Tibial nerve (tissue), 4 donors: ENCODE measurements at places on chromosomes 12 and 14. TPM values are rescaled to one million over a fixed set of nuclear protein-coding genes. Genes with fewer than 3 reads are reported as not detected.

GRCh38 chr14:78412475-78412874 lies 242.3 kb downstream of the NRXN3 start:
- H3K27ac ChIP-seq, result no peak overlapping the region
- no peaks in the 10 kb centered on the region for H3K27me3 ChIP-seq
- H3K4me1 ChIP-seq, result no peaks in the 10 kb centered on the region
- no peak overlapping the region for H3K4me3 ChIP-seq
- no peaks in the 10 kb centered on the region for H3K36me3 ChIP-seq
- DNase-seq, result no peak

EXOC3L4 gene
- total RNA-seq, result 1.8 TPM

- H3K4me1 ChIP-seq, result no peaks in the 10 kb centered on the region
- no peak for DNase-seq
- no peaks in the 10 kb centered on the region for H3K27me3 ChIP-seq
- no peak overlapping the region for H3K27ac ChIP-seq
- H3K36me3 ChIP-seq, result no peaks in the 10 kb centered on the region
Observed at GRCh38 chr12:127327986-127328385, 939.0 kb upstream of the TMEM132C start.

DNA sequence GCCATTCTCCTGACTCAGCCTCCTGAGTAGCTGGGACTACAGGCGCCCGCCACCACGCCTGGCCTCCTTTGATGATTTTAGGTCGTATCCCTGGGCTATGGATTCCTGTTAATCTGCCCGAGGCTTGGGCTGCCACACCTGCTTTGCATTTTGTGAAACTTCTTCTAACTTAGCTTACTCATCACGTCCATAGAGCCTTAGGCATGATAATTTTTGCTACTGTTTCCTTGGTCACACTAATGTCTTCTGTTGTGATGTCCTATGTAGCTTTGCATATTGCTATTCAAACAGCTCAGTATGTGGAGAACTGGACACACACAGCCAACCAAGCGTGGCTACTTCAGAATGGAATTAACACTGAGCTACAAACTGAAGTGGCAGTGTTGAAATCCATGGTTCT lies 47.5 kb upstream of the DDX11 start:
- H3K4me1 ChIP-seq, result no peaks in the 10 kb centered on the region
- no peak overlapping the region for H3K4me3 ChIP-seq
- no peak for DNase-seq
- H3K36me3 ChIP-seq, result no peaks in the 10 kb centered on the region
- H3K27ac ChIP-seq, result no peak overlapping the region

GRCh38 chr12:73124480-73124879 lies 852.3 kb downstream of the TRHDE start:
- DNase-seq, result no peak
- H3K27me3 ChIP-seq, result no peaks in the 10 kb centered on the region
- no peak overlapping the region for H3K4me3 ChIP-seq
- no peaks in the 10 kb centered on the region for H3K36me3 ChIP-seq

- H3K36me3 ChIP-seq, result no peaks in the 10 kb centered on the region
- no peak for DNase-seq
- no peak overlapping the region for H3K4me3 ChIP-seq
- H3K27me3 ChIP-seq, result no peaks in the 10 kb centered on the region
- H3K27ac ChIP-seq, result peak overlapping the region; percentile 58
- peaks cover 86% of the 10 kb centered on the region for H3K4me1 ChIP-seq
Observed at GRCh38 chr12:57133013-57133569, 4.8 kb downstream of the LRP1 start.

DNA sequence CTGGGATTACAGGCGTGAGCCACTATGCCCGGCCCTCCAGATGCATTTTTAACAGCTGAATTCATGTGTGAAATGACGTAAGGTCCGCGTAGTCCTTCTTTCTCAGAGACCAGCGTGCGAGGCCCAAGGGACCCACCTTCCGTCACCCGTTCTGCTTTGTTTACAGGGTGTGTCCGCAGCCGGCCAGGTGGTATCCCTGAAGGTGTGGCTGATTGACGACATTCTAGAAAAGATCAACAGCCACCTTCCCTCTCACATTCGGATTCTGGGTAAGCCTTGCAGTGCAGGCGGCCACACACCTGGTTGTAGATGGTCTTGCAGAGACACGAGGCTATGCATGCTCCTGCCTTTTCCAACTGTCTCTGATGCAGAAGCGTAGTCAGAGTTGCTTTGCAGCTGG lies 9.9 kb downstream of the PUS1 start:
- H3K36me3 ChIP-seq, result peaks cover 10% of the 10 kb centered on the region
- H3K27ac ChIP-seq, result no peak overlapping the region
- DNase-seq, result no peak
- no peaks in the 10 kb centered on the region for H3K4me1 ChIP-seq
- H3K4me3 ChIP-seq, result no peak overlapping the region

LRTM2 gene
- total RNA-seq, result not detected

GRCh38 chr12:105951732-105952131 lies 187.0 kb downstream of the NUAK1 start:
- no peak for DNase-seq
- no peak overlapping the region for H3K4me3 ChIP-seq
- no peaks in the 10 kb centered on the region for H3K4me1 ChIP-seq
- H3K36me3 ChIP-seq, result no peaks in the 10 kb centered on the region
- H3K27ac ChIP-seq, result no peak overlapping the region

DNA sequence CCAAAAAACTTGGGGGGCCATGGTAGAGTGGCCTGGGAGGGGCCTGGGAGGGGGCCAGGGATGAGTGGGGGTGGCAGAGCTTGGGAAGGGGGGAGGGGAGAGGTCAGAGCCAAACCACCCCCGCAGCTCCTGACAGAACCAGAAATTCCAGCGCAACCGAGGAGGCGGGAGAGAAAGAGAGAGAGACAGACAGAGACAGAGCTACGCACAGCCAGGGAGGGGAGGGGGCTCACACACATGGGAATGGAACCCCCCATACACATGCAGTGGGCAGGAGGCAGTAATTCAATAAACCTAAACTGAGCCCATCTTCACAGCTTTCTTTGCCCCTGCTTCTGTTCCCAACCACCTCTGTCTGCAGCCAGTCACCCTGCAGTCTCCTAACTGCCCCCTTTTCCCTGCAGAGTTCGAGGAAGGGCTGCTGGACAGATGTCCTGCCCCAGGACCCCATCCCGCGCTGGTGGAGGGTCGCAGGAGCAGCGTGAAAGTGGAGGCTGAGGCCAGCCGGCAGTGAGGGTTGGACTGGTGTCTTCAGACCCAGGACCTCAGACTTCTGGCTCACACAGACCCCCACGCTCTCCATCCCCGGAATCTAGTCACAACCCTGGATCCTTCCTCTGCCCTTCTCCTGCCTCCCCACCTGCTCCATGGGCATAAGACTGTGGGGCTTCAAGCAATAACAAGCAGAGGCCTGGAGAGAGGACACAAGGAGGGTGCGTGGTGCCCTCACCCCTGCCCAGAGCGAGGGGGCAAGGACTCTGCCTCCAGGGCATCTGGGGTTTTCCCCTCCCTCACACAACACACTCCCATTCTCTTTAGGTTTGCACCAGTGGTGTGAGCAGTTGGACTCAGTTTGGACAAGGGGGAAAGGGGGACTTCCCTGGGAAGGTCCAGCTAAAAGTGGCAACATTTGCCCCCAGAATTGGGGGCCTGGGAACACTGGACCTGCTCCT lies 5.6 kb downstream of the NAB2 start:
- DNase-seq, result no peak
- no peaks in the 10 kb centered on the region for H3K27me3 ChIP-seq
- H3K4me1 ChIP-seq, result peaks cover 46% of the 10 kb centered on the region
- H3K27ac ChIP-seq, result peak overlapping the region; percentile 99
- H3K36me3 ChIP-seq, result peaks cover 82% of the 10 kb centered on the region

GRCh38 chr12:80186727-80187217 lies 87.4 kb downstream of the OTOGL start:
- H3K36me3 ChIP-seq, result no peaks in the 10 kb centered on the region
- no peaks in the 10 kb centered on the region for H3K4me1 ChIP-seq
- H3K4me3 ChIP-seq, result no peak overlapping the region
- no peaks in the 10 kb centered on the region for H3K27me3 ChIP-seq
- DNase-seq, result peak; percentile 32
- peak overlapping the region; percentile 79 for H3K27ac ChIP-seq

DNA sequence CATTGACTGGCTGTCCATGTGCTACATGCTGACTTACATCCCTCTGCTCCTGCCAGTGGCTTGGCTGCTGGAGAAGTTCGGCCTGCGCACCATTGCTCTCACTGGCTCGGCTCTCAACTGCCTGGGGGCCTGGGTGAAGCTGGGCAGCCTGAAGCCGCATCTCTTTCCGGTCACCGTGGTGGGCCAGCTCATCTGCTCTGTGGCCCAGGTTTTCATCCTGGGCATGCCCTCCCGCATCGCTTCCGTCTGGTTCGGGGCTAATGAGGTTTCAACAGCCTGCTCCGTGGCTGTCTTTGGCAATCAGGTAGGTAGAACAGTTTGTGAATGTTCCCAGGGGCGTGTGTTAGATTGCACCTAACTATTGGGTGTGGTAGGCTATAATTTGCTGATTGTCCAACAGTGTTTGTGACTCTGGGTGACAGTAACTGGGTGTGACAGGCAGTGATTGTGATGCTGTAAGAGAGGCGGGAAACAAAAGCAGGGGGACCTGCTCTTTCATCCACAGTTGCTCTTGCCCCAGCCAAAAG lies 981 bp downstream of the FLVCR2 start:
- no peaks in the 10 kb centered on the region for H3K27me3 ChIP-seq
- no peak for DNase-seq
- H3K4me3 ChIP-seq, result peak overlapping the region; percentile 68
- peak overlapping the region; percentile 88 for H3K27ac ChIP-seq

REC8 gene
- 6.5 TPM for total RNA-seq

SALL2 gene
- 8.5 TPM for total RNA-seq

TAS2R8 gene
- not detected for total RNA-seq

DNA sequence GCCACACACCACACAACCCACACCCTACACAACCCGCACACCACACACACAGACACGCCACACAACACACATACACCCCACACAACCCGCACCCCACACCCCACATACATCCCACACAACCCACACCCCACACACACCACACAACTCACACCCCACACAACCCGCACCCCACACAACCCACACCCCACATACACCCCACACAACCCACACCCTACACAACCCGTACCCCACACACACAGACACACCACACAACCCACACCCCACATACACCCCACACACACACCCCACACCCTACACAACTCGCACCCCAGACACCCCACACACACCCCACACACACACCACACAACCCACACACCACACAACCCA lies 78.5 kb downstream of the NOC4L start:
- H3K27me3 ChIP-seq, result peaks cover 32% of the 10 kb centered on the region

GSG1 gene
- total RNA-seq, result not detected

CPNE6 gene
- not detected for total RNA-seq

GRCh38 chr12:47610686-47611252 lies 95.1 kb downstream of the RPAP3 start:
- no peak overlapping the region for H3K27ac ChIP-seq
- no peaks in the 10 kb centered on the region for H3K4me1 ChIP-seq
- H3K27me3 ChIP-seq, result no peaks in the 10 kb centered on the region

GRCh38 chr12:121794534-121795033 lies 1.1 kb upstream of the RHOF start:
- peaks cover 62% of the 10 kb centered on the region for H3K4me1 ChIP-seq
- peaks cover 9% of the 10 kb centered on the region for H3K36me3 ChIP-seq
- H3K4me3 ChIP-seq, result peak overlapping the region; percentile 55
- no peak for DNase-seq

- H3K4me3 ChIP-seq, result no peak overlapping the region
- H3K36me3 ChIP-seq, result no peaks in the 10 kb centered on the region
- H3K27ac ChIP-seq, result no peak overlapping the region
- H3K27me3 ChIP-seq, result no peaks in the 10 kb centered on the region
Observed at GRCh38 chr14:77640756-77641533, 24.5 kb upstream of the SPTLC2 start.

DNA sequence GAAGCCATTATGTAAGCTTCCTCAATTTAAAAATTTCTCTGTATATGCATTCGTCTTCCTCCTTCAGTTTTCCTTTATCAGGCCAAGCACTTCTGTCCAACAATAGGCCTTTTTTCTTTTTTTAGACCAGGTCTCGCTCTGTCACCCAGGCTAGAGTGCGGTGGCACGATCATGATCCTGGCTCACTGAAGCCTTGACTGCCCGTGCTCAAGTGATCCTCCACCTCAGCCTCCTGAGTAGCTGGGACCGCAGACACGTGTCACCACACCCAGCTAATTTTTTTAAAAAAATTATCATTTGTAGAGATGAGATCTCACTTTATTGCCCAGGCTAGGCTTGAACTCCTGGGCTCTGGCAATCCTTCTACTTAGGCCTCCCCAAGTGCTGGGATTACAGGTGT lies 25.8 kb downstream of the TAOK3 start:
- DNase-seq, result no peak
- no peaks in the 10 kb centered on the region for H3K27me3 ChIP-seq
- no peak overlapping the region for H3K27ac ChIP-seq
- no peak overlapping the region for H3K4me3 ChIP-seq

C12orf54 gene
- total RNA-seq, result not detected

DNA sequence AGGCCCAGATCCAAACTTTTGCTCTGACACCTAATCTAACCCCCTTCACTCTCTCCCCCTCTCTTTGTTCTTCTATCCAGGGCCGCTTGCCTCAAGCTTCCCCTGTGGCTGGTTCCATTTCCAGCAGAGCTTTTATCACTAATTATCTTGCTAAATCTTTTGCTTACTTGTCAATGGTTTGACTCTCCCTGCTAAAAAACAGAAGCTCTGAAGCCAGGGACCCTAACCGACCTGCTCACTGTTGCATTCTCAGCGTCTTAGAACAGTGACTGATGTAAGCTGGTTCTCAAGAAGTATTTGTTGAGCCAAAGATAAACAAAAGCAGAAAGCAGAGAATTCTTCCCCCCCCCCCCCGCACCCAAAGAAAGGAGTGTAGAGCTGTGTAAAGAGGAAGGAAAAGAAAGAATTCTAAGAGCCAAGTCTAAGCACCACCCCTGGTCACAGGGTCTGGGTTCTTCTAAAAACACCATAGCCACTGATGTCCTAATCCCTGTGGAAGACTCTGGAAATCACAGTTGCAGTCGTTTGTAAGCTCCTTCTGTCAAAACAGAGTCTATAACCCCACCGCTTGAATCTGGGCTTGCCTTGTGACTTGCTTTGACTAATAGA lies 385.8 kb downstream of the MED13L start:
- no peaks in the 10 kb centered on the region for H3K36me3 ChIP-seq
- H3K4me3 ChIP-seq, result no peak overlapping the region
- DNase-seq, result no peak
- H3K4me1 ChIP-seq, result no peaks in the 10 kb centered on the region

RFX4 gene
- total RNA-seq, result not detected

ARHGEF40 gene
- 72.5 TPM for total RNA-seq

PRH2 gene
- not detected for total RNA-seq

KCNMB4 gene
- 19.0 TPM for total RNA-seq

IL23A gene
- not detected for total RNA-seq

DNA sequence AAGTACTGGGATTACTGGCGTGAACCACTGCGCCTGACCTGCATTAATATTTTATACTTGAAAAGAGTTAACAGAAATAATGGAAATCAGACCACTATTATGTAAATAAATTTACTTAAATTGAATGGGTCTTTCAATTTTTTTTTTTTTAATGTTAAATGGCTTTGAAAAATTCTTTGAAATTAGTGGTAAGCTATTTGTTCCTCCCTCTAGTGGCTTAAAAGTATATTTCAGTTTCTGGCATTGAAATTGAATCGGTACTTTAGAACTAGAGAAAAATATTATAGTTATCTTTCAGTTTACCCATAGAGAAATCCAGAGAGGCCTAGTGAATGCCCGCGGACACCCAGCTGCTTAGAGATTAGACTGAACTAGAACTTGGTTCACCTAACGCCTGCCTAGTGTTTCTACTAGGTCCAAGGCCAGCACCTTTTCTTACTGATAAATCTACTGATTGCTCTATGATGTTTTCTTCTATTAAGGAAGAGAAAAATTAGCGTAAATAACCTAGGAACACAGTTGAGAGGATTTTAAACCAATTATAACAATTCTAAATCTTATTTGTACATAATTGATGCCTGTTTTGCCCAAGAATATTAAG lies 106.5 kb downstream of the EML1 start:
- DNase-seq, result no peak
- H3K4me1 ChIP-seq, result no peaks in the 10 kb centered on the region
- H3K4me3 ChIP-seq, result no peak overlapping the region
- H3K36me3 ChIP-seq, result peaks cover 2% of the 10 kb centered on the region
- no peaks in the 10 kb centered on the region for H3K27me3 ChIP-seq
